IMR-90 (cell line): ENCODE measurements at places on chromosomes 5 and 9. TPM values are rescaled to one million over a fixed set of nuclear protein-coding genes. Genes with fewer than 3 reads are reported as not detected.

The HAVCR1 gene
- total RNA-seq: not detected in 2 replicates

The TNFSF8 gene
- not detected in 2 replicates for total RNA-seq

DNA sequence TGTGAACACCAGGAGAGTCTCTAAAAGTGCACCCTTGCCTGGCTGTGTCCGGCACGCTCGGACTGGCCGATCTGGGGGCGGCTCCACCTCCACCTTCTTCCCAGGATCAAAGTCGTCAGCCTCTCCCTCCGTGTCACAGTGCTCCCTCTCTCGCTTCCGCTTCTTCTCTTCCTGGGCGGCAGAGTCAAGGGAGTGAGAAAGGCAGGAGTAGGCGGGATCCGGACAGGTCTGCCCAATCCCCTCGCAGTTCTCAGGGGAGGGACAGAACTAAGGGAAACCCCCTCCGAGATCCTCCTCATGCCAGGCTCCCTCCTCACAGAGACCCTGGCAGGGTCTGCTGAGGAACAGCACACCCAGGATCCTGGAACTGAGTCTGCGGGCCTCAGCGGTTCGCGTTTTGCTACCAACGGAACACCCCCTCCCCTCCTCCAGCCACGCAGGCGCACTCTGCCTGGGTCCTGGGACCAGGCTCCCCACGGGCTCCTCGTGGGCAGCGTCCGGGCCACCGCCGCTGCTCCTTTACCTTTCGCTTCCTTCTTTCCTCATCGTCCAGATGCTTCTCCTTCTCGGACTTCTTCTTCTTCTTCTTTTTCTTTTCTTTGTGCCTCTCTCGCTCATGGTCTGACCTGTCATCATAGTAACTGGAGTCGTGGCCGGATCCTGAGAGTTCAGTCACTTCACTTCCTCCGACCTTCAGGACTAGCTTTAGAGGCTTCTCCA is 1.3 kb downstream of the BRD9 start:
- no peak for DNase-seq

The AJM1 gene
- 0.18 and 0.28 TPM in 2 replicates for total RNA-seq

The WNK2 gene
- total RNA-seq: not detected in 2 replicates
